Activated naive CD4-positive, alpha-beta T cell treated with anti-CD3 and anti-CD28 coated beads for 36 hours (primary cell): ENCODE measurements at places on chromosomes 7 and 10.

- no peak for DNase-seq
These were observed 29.4 kb downstream of the RABGEF1 start for GRCh38 chr7:66769833-66770512.

DNA sequence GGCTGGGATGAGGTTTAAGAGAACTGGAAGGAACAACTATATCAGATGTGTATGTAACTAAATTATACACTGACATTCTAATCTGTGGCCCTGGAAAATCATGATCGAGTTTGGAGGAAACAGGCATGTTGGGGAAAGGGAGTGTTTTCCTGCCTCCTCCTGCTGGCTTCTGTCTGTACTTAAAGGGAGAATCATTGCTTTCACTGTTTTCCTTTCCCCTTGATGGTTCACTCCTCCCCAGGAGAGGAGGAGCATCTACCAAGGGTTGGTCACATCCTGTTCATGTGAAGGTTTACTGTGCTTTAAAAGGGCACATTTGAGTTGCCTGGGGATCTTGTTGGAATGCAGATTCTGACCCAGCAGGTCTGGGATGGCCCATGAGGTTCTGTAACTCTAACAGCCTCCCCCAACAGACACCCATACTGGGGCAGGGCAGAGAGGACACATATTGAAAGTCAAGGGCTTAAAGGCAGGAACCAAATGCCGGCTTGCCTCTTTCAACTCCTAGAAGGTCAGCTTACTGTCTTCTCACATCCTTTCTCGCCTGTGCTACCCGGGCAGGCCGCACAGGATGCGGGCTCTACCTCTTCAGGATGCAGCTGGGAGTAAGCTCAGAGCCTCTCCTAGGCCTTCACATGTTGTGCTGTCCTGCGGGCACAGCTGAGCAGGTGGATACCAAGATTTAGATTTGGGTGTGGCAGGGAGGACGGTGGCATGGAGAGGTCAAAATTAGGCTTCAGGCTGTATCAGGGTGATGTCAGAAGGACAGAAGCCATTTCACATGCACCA lies 694.8 kb downstream of the KCNMA1 start:
- no peak for DNase-seq

DNA sequence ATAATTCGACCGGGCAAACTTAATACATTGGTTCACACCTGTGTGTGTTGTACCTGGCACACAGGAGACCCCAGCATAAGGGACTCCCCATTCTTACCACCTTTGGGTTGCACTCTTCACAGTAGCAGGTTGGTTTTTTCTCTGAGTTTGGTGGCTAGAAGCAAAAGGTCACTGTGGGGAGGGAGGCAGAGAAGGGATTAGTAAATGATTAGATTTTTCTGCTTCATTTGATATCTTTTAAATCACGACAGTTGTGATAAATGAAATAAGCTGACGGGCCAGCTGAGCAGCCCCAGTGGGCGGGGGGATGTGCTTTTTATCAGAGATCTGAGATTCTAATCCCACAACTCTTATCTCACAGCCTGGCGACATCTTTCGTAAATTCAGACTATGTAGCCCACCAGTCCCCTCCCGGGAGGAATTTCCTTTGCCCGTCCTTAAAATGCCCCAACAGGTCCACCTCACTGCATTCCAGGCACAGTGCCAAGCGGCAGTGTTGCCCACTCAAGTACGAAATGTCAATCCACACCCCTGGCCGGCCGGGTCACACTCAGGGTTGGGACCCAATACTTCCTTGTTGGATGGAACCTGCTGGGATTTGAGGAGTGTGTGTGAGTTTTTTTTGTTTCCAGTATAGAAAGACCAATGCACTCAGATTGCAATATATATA lies 10.5 kb upstream of the KCP start:
- DNase-seq: no peak

- no peak for DNase-seq
These were observed 42.6 kb downstream of the KIAA1217 start for GRCh38 chr10:24251547-24251946.

DNA sequence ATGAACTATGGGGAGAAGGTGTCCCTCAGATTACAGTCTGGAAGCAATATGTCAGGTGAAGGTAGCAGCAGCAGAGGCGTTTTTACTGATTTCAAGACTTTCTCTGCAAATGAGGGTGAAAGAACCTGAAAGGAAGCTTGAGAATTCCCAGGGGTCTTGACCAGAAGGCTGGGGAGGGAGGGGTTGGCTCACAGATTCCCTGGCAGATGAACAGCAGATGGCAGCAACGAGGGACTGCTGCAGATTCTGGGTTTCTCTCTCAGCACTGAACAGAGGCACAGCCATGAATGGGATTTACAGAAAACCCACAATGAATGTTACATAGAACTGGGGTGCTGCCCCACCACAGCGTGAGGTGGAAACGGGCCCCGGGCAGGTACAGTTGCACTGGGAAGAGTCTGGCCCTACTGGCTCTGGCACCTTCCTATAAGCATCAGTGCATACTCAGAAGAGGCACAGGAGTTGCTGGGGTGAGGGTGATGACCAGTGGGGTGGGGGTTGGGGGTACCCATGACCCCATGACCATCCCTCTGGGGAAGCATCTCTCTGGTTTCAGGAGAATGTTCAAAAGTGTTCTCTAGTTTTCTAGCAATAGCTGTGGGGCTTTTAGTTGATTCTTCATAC lies 317.8 kb downstream of the SH2D4B start:
- DNase-seq: no peak

- no peak for DNase-seq
These were observed 849.9 kb upstream of the GHITM start for GRCh38 chr10:83289373-83289772.

DNA sequence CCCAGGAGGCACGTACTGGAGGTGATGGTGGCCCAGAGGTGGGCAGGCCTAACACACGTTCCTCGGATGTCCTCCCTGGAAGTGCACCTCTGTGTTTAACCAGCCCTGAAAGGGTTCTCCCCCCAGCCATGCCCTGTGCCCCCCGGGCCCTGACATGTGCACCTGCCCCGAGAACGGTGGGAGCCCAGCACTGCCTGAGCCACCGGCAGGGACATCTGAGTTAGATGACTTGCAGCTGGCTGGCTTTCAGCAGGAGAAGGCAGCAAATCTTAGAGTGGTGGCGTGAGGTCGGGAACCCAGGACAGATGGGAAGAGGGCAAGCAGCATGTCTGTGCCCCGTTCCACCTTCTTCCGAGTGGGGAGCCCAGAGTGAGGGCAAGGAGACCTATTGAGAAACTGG lies 291.8 kb downstream of the TCERG1L start:
- no peak for DNase-seq

DNA sequence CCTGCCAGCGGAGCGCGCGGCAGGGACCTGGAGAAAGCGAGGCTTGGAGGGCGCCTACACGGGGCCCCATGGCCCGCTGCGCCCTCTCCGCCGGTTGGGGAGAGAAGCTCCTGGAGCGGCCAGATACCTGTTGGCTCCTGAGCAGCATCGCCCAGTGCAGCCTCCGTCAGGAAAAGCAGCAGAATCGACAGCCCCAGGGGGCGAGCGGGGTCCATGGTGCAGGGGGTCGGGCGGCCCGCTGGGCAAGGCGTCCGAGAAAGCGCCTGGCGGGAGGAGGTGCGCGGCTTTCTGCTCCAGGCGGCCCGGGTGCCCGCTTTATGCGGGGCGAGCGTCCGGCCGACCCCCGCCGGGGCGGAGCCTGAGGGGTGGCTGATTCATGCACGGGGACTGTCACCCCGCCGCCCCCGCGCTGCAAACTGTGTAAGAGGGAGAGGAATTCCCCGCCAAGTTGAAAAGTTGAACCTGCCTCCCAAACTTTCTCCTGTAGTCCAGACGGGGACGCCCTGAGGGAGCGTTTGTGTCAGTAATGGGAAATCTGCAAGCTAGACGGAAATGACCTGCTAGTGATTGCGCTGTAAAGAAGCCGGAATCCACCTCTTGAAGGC lies at the start of gene TFPI2:
TFPI2 (minus strand) TSS at position 290 of the 605 bp plus-strand sequence; CDS start at position 215, 75 bp downstream.
- peak; percentile 44 for DNase-seq

DNA sequence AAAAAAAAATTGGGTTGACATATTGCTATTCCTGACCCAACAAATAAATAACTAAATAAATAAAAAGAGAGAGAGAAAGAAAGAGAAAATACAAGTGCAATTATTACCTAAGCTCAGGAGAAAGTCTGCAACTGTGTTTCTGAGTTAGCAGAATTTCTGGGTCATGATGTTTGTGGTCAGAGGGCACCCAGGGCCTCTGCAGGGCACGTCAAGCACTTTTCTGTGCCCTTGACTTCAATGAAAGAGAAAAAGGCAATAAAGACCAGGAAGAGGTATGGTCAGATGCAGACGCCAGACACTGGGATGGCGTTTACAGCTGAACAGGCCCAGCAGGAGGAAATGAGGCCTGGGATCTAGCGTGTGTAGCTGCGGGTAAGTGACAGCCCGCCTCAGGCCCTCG lies 160.9 kb upstream of the GDF10 start:
- DNase-seq: no peak

GRCh38 chr10:8233832-8234259 lies 179.4 kb downstream of the GATA3 start:
- no peak for DNase-seq

DNA sequence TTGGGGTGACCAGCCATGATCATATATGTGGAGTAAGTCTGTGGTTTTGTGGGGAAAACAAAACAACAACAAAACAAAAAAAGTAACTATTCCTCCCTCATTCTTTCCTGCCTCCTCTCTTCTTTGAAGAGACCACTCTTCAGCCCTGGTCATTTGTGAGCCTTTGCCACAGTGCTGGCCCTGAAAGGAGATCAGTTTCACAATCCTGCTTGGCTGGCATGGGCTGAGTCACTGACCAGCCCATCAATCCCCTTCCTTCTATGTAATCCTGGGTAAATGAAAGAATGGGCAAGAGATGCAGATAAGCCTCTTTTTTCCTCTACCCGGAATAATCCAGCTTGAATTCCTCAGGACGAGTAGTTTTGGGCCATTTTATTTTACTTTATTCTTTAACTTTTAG lies 13.6 kb downstream of the CSTF2T start:
- DNase-seq: no peak

DNA sequence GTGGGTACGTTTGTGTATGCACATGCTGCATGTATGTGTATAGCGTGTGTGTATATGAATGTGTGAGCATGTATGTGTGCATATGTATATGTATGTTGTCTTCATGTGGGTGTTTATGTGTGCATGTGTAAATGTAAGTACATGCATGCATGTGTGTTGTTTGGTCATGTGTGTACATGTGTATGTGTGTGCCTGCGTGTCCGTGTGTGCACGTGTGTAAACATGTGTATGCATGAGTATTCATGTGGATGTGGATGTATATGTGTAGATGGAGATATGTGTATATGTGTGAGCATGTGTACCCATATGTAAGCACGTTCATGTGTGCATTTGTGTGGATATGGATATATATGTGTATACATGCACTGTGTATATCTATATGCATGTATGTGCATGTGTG lies 5.5 kb upstream of the CFAP46 start:
- no peak for DNase-seq

GRCh38 chr10:22335173-22335933 lies 9.9 kb upstream of the SPAG6 start:
- DNase-seq: peak; percentile 75

- no peak for DNase-seq
These were observed 12.8 kb downstream of the CDHR3 start for GRCh38 chr7:105975770-105976417.

- DNase-seq: no peak
These were observed 70.9 kb downstream of the WIPF3 start for GRCh38 chr7:29877196-29877595.

- no peak for DNase-seq
These were observed 81.3 kb downstream of the CDK6 start for GRCh38 chr7:92754919-92755581.

DNA sequence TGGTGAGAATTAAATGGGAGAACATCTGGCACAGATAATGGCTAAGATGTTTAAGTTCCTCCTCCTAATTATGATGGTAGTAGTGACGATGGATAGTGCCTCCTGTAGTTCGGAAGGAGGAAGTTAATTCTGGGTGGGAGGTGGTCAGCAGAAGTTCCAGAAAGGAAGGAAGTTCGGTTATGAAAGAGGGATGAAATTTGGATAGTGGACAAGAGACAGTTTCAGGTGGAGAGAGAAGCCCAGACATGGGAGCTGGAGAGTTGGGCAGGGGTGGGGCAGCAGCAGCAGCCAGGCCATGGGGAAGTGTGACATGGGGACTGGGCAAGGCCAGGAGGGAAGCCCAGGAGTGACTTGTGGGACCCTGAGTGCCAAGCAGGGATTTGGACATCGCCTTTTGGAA lies 99.5 kb downstream of the CCNY start:
- no peak for DNase-seq

DNA sequence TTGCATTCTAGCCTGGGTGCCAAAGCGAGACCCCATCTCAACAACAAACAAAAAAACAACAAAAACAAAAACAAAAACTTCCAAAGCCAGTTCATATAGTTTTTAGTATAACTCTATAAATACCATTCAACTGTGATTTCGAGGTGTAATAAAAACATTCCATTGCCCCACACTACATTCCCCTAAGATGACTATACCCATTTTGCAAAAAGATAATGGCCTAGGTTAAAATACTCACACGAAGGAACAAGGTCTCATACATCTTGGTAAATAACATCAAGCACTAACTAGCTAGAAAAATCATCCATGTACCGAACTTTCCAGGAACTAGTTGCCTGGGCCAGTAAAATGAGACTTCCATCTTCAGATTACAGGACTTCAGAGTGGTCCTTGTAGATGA lies 55.4 kb downstream of the GLI3 start:
- no peak for DNase-seq
